ENCODE measurements at places on chromosomes 11 and 22. TPM values are rescaled to one million over a fixed set of nuclear protein-coding genes. Genes with fewer than 3 reads are reported as not detected.

The DEPDC7 gene
- 26.1 TPM for total RNA-seq

The KCNK4 gene
- not detected for total RNA-seq

The GLYATL1 gene
- 374 TPM for total RNA-seq

The HSPB2 gene
- total RNA-seq = 0.13 TPM

The MYEOV gene
- 0.78 TPM for total RNA-seq

GRCh38 chr22:30202531-30203006 is 44.0 kb downstream of the LIF start:
- DNase-seq = no peak

DNA sequence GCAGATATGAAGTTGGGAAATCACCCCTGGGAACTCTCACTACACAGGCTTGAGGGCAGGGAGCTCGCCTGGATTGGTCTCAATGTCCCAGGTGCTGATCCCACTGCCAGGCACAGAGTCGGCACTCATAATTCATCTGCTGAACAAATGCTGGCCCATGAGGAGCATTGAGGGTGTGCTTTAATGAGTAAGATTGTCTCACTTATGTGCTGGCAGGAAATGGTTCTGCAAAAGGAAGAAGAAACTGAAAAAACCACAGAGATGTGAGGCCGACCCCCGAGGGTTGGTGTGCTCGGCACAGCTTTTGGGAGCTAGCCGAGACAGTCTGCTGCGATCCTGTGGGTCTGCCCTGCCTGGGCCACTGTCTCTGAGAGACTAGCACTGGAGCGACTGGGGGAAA is 9.4 kb downstream of the PLAAT2 start:
- peak; percentile 22 for DNase-seq

The ANO3 gene
- total RNA-seq = 2.6 TPM

The OR8D4 gene
- not detected for total RNA-seq
